ENCODE measurements at places on chromosomes 7 and 10.

DNA sequence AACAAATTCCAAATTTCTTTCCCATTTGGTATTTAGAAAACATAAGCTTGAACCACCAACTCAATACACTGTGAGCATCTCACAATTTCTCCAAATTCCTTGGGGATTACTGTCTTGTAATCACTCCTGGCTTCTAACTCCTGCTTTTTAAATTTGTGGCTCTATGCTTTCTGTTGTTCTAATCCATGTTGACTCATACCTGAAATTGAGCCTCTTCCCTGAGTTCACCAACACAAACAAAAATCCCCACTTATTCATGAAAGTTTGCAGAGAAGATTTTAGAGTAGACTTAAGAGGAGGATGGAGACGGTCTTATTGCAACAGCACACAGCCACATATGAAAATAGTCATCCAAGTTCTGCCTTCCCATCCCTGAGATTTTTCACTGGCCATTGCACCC, 252.5 kb downstream of the PTEN start:
- no peak for DNase-seq

GRCh38 chr10:121325490-121326231, 272.6 kb downstream of the FGFR2 start:
- DNase-seq, result no peak

DNA sequence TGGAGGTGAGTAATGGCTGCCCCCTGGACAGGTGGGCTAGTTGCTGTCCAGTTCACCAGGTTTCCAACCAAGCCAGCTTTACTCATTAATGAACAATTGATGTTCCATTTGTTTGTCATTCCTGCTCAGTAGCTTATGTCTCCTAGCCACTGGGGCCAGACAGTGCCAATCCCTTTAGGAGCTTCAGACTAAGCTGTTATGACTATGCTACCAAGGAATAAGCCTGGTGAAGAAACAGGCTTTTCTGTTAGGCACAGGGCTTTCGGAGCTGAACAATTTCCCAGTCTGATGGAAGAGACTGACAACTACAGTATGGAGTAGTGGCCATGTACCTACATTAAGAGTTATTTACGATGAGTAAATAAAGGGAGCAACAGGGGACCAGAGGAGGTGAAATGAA, 2.1 kb upstream of the FMC1 start:
- no peak for DNase-seq

DNA sequence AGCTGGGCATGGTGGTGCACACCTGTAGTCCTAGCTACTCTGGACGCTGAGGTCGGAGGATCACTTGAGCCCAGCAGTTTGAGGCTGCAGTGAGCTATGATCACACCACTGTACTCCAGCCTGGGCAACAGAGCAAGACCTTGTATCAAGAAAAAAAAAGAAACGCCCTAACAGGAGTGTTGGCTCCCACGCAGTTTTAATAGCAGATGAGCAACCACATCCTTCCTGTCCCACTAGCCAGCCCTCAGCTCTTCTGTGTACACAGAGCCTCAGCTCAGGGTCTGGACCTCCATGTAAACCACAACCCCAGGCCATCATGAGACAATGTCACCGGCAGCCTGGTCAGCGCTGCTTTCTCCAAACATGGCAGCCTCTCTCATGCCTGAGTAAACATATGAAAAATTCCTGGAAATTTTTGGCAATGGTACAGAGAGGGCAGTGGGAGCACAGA, 108.2 kb downstream of the PIP4K2A start:
- peak; percentile 35 for DNase-seq

DNA sequence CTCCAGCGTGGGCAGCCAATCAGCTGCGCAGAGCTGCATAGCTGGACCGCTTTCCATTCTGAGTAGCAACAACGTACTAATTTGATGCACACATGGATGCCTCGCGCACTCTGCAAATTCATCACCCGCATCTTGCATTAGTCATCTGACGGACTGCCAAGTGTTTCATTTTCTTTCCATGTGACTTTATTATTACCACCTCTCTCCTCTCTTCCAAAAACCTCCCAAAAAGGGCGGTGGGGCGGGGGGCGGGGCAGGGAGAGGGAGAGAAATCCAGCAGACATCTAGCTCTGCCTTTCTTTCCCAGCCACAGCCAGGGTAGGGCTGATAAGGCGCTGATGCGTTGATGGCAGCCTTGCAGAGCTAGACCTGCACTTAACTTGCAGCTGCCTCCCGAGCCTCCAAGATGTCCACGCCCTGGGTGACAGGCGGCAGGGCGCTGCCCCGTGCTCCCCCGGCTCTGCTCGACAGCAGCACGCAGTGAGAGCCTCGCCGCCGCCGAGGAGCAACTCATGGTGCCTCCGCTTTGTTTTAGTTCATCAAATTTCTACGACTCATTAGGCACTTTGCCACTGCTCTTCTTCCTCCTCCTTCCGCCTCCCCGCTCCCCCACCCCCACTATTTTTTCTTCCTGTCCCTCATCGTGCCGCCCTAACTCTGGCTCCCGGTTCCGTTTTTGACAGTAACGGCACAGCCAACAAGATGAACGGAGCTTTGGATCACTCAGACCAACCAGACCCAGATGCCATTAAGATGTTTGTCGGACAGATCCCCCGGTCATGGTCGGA, 147.3 kb downstream of the CELF2 start:
- DNase-seq, result peak; percentile 63

- no peak for DNase-seq
These were observed 816.1 kb upstream of the C7orf33 start for GRCh38 chr7:147774461-147774860.
